Cerebellar nuclear complex (tissue), 1 donor: ENCODE measurements at places on chromosomes 4 and X.

DNA sequence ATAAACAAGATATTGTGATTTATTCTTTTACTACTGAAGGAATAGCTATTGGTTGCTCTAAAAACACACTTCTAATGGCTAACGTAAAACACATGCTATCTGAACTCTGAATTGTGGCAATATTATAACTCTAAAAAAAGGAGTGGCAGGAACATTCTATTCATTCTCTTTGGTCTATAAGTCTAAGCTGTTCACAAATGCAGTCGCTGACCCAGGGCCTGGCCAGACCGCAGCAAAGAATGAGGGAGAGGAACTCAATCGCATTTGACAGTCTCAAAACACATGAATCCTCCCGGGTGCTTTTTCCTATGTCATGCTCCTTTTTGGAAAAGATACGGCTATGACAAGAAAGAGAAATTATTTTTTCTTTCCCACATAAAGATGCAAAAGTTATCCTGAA, 651.6 kb upstream of the PITX2 start:
- DNase-seq: no peak

DNA sequence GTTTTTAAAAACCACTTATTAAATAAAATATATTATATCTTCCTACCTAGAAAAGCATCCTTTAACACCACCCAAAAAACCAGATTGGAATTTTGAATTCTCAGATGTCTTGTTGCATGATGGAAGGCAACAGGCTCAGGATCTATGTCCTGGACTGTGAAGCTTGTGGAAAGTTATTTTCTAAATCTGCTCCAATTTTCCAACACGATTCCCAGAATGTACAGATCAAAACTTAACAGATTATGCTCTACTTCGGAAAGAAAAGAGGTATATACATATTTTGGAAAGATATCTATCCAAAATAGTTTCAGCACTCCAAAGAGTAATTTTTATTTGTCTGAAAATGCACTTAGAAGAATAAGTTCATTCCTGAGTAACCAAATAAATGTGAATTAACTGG, 291.7 kb upstream of the EMCN start:
- DNase-seq: no peak

DNA sequence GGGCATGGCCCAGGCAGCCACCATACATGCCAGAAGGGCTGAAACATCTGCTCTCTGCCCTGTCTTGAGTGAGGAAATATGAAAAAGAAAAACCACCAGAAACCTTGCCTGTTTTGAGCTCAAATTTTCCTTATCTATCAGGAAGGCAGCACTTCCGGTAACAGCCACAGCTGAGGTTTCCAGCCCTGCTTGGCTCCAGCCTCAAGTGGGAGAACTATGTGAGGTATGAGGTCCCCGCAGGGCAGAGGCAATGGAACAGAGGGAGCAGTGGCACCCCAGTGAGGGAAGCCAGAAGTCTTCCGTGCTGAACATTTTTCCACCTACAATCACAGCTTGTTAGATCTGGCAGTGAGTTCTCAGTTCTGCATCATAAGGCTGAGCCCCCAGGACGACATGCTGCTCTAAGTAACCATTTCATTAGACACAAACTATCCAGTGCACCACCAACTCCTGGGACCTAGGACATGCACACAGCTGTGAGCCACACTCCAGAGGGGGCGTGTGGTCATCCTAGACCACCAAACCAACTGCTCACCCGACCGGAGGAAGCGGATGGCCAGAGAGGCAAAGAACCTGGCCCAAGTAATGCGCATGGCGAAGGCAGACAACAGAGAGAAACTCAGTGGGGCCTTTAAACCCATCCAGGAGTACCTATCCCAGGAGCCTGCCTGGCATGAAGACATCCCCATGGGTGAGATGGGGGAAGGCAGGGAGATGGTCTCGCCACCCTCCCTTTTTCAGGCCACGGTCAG, 22.6 kb downstream of the WDR1 start:
- DNase-seq: no peak

GRCh38 chr4:146482788-146483187, 39.0 kb downstream of the SLC10A7 start:
- DNase-seq: no peak

DNA sequence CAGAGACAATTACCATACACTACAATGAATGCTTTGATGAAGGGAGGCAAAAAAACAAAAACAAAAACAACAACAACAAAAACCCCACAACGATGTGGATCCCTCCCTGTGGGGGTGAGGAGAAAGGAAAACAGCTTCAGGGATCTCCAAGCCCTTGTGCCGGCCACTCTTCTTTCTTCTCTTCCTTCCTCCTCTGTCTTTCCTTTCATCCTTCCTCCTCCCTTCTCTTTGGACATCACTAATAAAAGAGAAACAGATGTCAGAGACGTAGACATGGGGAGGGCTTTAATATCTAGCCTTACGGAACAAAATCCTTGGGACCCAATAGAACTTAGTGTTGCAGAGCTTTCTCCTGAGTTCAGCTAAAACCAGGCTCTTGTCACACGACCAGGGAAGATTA, 18.8 kb upstream of the STX18 start:
- DNase-seq: no peak

DNA sequence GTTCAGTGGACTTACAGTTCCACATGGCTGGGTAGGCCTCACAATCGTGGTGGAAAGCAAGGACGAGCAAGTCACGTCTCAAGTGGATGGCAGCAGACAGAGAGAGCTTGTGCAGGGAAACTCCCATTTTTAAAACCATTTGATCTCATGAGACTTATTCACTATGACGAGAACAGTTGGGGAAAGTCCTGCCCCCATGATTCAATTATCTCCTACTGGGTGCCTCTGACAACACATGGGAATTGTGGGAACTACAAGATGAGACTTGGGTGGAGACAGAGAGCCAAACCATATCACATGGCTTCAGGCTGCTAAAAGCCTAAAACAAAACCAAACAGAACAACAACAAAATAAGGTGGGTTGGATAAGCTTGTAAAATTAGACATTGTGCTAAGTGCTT, 194.4 kb upstream of the CPEB2 start:
- no peak for DNase-seq
